Right ventricle myocardium superior (tissue), 1 donor: ENCODE measurements at places on chromosomes 16 and 17.
A peak's percentile ranks its signal among the peaks of the same experiment; 100 is the strongest.

- no peak for DNase-seq
Measured at GRCh38 chr17:54883939-54884338, 16.7 kb upstream of the TOM1L1 start.

DNA sequence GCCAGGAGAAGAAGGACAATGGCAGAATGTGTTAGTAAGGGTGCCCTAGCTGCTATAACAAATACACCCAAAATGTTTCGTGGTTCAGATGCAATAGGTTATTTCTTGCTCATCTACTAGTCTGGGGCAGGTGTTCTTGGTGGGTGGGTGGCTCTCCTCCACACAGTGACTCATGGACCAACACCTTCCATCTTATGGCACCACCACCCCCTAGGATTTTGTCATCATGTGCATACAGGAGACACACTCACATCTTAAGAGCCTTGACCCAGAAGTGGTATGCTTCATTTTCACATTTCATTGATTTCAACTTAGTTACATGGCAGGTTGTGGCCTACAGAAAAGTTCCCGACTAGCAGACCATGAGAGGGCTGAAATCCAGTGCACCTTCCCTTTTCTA, 114.7 kb downstream of the AMFR start:
- DNase-seq, result no peak

- DNase-seq, result no peak
Measured at GRCh38 chr16:27708651-27709050, 158.7 kb downstream of the KATNIP start.

GRCh38 chr17:64340557-64340956, 50.1 kb downstream of the PECAM1 start:
- peak; percentile 32 for DNase-seq

- DNase-seq, result no peak
Measured at GRCh38 chr17:38591759-38592241, 14.0 kb downstream of the SRCIN1 start.
